Thoracic aorta (tissue), 2 donors: ENCODE measurements at places on chromosomes 4 and X. TPM values are rescaled to one million over a fixed set of nuclear protein-coding genes. Genes with fewer than 3 reads are reported as not detected.

The NPY5R gene
- total RNA-seq = 5.3 TPM

The RBM47 gene
- 31.5 TPM for total RNA-seq

The TMEM156 gene
- total RNA-seq = not detected

The SOX3 gene
- not detected for total RNA-seq

The ALB gene
- total RNA-seq = not detected

The ATP6AP1 gene
- 40.8 TPM for total RNA-seq

The RTL3 gene
- 1.6 TPM for total RNA-seq
